ENCODE measurements at places on chromosomes 7 and 10.

- DNase-seq = no peak
These were observed 31.3 kb downstream of the KIN start for GRCh38 chr10:7756360-7756992.

- no peak for DNase-seq
These were observed 106.0 kb downstream of the GALNT17 start for GRCh38 chr7:71237945-71238344.

DNA sequence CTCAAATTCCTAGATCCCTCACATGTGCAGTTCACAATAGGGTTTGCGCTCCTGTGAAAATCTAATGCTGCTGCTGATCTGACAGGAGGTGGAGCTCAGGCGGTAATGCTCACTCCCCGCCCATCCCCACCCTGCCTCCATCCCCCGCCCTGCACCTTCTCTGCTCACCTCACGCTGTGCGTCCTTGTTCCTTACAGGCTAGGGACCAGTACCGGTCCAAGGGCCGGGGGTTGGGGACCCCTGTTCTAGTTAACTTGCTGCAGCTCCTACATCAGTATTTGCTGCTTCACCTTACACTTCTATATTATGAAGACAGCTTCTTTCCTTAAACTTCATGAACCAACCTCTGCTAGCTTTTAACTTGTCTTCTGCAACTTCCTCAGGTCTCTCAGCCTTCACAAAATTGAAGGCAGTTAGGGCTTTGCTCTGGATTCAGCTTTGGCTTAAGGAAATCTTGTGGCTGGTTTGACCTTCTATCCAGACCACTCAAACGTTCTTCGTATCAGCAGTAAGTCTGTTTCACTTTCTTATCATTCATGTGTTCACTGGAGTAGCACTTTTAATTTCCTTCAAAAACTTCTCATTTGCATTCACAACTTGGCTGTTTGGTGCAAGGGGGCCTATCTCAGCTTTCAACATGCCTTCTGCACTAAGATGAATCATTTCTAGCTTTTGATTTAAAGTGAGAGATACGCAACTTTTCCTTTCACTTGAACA lies 1.7 kb upstream of the TNKS2 start:
- peak; percentile 55 for DNase-seq

GRCh38 chr7:31487476-31487875 lies 26.4 kb upstream of the ITPRID1 start:
- no peak for DNase-seq

DNA sequence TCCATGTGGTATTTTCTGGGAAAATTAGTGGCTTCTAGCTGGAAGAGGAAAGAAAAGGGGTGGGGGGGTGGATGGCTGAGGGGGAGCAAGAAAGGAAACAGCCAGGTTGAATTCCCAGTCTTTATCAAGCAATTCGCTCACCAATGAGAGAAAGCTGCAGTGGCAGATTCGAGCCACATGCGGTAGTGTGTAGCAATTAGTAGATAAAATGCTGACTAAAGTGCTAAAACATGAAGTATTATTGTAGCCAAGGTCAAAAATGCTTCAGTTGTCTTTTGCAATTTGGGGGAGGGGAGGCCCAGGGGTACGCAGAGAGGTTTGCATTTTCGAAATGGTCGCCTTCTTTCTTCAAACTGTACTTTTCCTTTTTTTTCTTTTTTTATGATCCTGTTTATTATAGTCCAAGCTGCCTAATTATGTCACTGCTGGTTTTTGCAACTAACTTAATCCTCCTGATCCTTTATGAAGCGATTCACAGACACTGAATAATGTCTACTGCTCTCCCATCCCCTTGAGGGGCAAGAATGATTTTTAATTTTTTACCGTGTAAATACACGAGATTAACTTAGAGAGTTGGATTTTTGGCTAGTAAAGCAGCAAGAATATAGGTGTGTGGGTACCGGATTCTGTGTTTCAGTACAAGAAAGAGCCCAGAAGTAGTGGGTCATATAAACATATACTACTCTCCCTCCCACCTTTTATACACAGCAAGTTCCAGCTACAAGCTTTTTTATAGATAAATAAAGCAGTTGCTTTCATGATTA lies 3.6 kb upstream of the ARID5B start:
- peak; percentile 17 for DNase-seq

DNA sequence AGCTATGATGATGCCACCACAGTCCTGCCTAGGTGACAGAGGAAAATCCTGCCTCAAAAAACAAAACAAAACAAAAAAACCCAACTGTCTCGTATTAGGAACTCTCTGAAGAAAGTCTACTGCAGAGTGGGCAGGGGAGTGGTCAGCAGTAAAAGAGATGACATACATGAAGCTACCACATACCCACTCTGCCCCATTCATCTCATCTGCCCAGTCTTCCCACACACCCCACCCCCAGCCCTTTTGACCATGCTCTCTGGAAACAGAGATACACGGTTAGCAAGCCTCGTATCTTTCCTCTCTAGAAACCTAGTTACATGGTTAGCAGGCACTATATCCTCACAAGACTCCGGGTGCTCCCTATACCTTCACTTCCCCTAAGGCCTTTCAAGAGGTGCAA lies 8.3 kb downstream of the SLC37A3 start:
- no peak for DNase-seq

DNA sequence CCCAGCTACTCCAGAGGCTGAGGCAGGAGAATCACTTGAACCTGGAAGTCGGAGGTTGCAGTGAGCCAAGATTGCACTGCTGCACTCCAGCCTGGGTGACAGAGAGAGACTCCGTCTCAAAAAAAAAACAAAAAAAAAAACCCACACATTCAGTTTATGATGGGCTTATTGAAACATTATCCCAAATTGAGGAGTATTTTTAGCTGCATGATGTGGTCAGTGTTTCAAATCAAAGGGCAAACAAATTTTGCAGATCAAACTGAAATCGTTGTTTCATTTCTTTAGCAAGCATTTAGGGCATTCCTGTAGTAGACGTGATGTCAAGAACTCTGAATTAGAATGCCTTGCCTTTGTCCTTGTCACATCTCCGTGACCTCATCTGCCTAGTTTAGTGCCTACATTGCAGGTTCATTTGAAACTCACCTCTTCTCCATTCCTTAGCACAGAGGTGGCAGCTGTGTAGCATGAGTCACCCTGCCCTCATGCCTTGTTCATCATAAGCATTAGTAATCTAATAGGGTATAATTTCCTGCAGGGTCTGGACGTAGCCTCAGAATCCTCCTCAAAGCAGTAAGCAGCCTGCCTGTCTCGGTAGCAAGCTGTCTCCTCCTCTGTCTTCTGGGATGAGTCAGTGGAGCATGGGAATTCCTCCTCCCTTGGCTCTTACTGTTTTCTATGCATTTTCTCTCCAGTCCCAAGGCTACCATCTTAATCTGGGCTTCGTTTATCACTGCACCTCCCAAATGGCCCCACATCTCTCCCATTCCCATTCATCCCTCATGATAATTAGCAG lies 73.8 kb downstream of the CUL1 start:
- DNase-seq = no peak

DNA sequence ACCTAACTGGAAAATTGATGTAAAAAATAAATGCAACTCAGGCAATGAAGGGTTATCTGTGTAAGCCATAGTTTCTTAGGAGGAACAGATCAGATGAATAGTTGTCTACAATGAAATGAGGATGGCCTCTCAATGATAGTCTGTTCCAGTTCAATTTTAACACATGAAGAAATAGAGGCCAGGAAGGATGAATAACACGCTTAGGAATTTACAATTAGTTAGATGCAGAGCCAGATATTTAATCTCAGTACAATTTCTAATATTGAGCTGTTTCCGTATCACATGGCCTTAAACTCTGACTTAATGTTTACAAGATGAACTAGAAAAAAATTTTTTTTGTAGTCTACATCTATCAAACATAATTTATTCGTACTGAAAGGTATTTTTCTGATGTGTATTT lies 176.6 kb downstream of the GALNT11 start:
- DNase-seq = no peak

- no peak for DNase-seq
These were observed 63.0 kb downstream of the HDAC9 start for GRCh38 chr7:18558503-18558902.

GRCh38 chr7:107918948-107919347 lies 28.0 kb downstream of the DLD start:
- no peak for DNase-seq

- DNase-seq = no peak
These were observed 10.5 kb upstream of the LAMB4 start for GRCh38 chr7:108140671-108141070.

DNA sequence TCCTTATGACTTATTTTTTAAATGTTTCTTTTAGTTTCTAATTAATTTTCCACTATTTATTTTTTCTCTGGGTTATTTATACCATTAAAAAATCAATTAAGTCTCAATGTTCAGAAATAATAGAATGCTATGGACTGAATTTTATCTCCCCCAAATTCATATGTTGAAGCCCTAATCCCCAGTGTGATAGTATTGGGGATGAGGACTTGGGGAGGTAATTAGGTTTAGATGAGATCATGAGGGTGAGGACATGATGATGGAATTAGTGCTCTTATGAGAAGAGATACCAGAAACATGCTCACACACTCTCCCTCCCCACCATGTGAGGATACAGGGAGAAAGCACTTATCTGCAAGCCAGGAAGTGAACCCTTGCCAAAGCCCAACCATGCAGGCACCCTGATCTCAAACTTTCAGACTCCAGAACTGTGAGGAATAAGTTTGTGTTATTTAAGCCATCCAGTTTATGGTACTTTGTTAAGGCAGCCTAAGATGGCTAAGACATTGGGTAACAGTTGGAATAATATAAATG lies 202.6 kb downstream of the MDFIC start:
- no peak for DNase-seq

DNA sequence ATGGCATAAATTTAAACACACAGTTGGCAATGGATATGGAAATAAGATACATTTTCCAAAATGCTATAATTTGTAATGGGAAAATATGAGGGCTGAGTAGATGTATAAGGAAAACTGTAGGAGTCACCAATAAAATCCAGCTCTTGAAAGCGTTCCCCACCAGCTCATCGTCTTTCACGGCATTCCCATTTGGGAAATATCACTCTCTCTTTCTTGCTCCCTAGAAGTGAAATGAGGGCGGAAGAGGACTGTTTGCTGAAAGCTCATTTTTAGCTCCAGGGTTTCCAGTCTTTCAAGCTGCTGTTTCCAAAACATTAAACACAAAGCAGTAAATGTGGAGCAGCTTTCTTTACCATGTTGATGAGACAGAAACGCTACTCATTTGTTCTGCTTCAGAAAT lies 104.6 kb upstream of the SFMBT2 start:
- no peak for DNase-seq

DNA sequence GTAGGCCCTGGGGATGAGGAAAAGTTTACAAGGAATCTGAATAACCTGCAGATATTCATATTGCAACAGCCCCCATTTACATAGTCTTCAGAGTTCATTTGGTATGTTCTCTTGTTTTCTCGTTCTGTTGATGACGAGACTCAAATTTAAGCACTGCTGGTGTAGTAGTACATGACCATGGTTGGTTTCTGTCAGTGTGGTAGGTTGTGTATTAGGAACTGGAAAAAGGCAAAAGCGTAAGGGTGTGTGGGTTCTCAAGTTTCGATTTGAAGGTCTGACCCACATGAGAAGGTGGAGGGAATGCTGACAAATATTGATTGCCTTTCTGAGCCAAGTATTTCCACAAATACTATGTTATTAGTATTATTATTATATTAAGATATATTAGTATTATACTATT lies 151.7 kb downstream of the AUTS2 start:
- DNase-seq = no peak

DNA sequence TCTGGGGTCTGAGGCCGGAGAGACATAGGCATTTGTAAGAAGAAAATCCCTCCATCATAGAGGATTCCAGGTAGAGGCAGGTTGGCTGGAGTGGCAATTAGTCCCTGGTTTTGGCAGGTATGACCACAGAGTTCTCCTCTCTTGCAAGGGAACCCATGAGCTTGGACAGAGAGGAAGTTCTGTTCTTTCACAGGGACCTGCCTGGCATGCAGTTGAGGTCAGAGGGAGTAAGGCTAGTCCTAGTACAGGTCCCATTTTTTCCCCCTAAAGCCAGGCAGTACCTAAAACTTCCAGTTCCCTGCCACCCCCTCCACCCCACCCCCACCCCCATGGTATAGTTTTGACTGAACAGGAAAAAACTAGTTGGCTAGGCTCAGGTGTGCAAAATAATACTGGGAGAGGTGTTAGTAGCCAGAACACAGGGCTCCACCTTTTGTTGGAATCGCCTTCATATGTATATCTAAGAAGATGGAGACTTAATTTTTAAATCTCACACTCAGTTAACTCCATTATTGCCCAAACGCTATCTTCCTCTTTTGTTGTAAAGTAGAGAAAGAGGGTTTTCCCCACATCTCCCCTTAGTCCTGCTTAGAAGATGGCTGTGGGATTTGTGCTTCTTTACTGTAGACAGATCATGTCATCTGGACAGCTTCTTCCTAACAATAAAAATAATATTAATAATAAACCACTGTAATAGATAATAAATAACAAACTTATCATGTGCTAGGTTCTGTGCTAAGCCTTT lies 188.1 kb downstream of the TCF7L2 start:
- no peak for DNase-seq

GRCh38 chr7:84232646-84233045 lies 38.1 kb upstream of the SEMA3A start:
- no peak for DNase-seq

GRCh38 chr7:113131367-113131766 lies 13.0 kb upstream of the SMIM30 start:
- no peak for DNase-seq

DNA sequence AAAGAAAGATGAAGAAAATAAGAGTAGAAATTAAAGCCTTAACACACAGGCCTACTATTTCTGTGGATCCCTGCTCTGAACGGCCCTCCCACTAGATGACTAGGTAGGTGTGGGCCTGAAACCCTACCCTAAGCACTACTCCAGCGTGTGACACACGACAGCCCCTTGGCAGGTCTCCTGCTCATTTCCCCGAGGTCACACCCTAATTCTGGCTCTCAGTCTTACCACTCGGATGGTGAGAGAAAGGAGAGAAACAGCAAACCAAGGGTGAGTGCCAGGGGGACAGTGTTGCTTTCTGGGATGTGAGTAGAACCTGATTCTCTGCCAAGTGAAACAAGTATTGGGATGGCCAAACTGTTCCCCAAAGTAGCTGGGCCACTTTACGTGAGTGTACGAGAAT lies 12.1 kb downstream of the GALNTL5 start:
- no peak for DNase-seq

- DNase-seq = no peak
These were observed 2.0 kb downstream of the YWHAG start for GRCh38 chr7:76356823-76357222.

GRCh38 chr10:49742683-49743463 lies 19.2 kb downstream of the OGDHL start:
- no peak for DNase-seq

- DNase-seq = no peak
These were observed 121.1 kb downstream of the VWC2 start for GRCh38 chr7:49894543-49894942.

All from CD4-positive, alpha-beta T cell treated with Interleukin-1 beta for 1 hour (primary cell).